ENCODE measurements at places on chromosomes 7 and 10. TPM values are rescaled to one million over a fixed set of nuclear protein-coding genes. Genes with fewer than 3 reads are reported as not detected.

GRCh38 chr10:90865401-90865800 lies 6.4 kb upstream of the RPP30 start:
- DNase-seq: no peak

DNA sequence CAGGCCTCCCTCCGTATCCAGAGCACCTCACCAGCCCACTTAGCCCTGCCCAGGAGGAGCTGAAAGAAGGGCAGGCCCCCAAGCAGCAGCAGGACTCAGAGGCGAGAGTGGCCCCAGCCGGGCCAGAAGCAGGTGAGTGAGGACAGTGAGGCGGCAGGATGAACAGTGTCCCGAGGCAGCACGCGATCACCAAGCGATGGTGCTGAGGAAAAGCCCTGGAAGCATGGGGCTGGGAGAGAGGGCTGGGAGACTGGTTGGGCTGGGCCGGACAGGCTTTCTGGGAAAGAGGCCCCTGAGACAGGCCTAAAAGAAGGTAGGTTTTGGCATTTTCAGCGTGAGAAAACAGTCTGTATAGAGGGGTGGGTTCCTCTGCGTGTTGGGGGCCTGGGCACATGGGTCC lies 16.4 kb downstream of the ZNF783 start:
- no peak for DNase-seq

GRCh38 chr7:102018876-102019275 lies 201.4 kb downstream of the CUX1 start:
- no peak for DNase-seq

GRCh38 chr7:55063633-55064032 lies 44.8 kb downstream of the EGFR start:
- DNase-seq: no peak

- DNase-seq: no peak
Measured at GRCh38 chr10:68727146-68727545, 6.1 kb downstream of the CCAR1 start.

GRCh38 chr10:86824151-86824550 lies 67.7 kb downstream of the BMPR1A start:
- no peak for DNase-seq

DNA sequence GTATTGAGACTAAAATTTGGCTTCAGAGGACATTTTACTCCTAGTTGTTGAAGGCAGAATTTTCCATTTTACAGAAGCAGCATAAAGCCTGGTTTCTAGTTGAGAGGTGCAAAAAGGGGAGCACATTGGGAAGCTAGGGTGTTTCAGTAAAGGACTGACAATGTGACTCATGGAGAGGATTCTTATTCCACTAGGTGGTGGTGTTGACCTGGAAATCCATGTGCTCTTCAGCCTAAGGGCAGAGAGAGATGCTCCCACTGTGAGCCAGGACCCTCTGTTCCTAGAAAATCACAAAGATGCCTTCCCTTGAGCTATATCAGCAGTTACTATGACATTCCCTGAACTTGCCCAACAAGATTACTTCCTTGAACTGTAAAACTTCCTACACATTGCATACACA lies 687.8 kb downstream of the IPMK start:
- no peak for DNase-seq

GRCh38 chr10:75070961-75071428 lies 40.5 kb upstream of the SAMD8 start:
- no peak for DNase-seq

- no peak for DNase-seq
Measured at GRCh38 chr7:2539031-2539911, 16.1 kb downstream of the BRAT1 start.

DNA sequence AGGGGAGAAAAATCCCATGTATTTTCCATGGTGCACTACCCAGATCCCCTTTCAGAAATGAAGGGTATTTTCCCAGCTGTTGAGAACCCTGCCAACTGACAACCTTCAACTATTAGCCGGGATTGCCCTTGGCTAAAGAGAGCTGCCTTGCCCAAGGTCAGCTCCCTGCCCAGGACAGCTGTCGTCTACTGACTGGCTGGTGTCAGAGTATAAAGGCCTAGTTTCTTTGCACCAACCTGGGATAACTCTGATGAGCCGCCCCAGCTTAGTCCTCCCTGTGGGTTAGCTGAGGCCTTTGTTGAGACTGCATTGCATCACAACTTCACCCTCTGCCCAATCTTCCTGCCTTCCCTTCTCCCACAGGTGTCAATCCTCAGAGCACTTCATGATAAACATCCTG lies 147.2 kb upstream of the RHEB start:
- DNase-seq: no peak

DNA sequence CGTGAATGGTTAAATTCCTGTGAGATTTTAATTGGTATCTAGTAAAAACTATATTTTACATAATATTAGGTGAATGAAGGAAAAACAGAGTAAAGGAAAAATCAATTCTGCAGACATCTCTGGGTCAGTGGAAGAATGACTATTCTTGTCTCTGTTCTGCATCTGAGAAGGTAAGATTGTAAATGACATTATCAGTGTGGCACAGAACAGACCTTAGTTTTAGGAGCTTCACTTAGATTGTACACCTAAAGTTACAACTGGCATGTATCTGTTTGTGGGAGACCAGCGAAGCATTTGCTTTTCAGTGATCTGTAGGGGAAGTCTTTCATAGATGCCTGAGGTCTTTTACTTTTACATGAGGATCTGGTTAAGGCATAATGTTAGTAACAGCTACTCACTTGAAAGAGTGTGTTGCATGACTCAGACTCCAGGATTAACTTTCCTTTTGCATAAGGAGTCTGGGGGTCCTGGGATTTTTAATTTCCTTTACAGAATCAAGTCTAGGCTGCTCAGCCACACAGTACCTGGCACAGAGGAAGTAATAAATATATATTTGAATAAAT lies 56.2 kb downstream of the JMJD1C start:
- no peak for DNase-seq

- DNase-seq: no peak
Measured at GRCh38 chr10:30798646-30799185, 169.2 kb upstream of the LYZL2 start.

GRCh38 chr10:112986544-112987190 lies 36.6 kb downstream of the TCF7L2 start:
- DNase-seq: no peak

- DNase-seq: no peak
Measured at GRCh38 chr7:92042056-92042737, 92.1 kb downstream of the CYP51A1 start.

GRCh38 chr7:19177269-19177668 lies 32.0 kb upstream of the FERD3L start:
- no peak for DNase-seq

DNA sequence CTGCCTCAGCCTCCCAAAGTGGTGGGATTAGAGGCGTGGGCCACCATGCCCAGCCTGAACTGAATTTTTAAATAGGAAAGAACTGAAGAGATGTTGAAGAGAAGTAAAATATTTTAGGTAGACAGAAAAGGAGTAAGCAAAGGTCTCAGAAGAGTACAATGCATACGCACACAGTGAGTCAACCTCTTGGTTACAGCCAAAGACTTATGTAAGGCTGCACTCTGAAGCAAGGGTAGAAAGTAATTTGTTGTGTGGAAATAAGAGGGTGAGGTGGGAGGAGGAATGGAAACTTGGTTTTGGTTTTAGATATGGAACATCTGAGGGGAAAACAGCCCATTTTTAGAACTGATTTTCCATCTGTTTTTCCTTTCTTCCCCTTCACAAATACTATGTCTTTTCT lies 17.6 kb downstream of the KRIT1 start:
- no peak for DNase-seq

- DNase-seq: no peak
Measured at GRCh38 chr7:48350515-48350914, 179.3 kb downstream of the ABCA13 start.

DNA sequence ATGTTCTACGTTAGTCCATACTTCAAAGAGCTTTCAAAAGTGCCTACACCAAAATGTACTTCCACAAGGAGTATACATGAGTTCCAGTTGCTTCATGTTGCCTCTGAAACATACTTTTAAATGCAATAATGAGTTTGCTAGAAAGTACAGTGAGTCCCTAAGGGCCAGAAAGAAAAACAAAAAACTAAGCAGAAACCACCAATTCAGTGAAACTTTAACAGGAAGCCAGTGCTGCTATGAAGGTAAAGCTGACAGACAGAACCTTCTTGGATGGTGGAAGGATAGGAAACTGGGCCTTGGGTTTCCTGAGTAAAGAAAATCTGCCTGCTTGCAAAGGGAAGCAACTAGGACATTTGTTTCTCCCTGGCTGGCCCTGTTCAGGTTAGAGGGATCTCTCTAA lies 104.2 kb downstream of the CTTNBP2 start:
- DNase-seq: no peak

The TBXAS1 gene
- total RNA-seq: 65.4 TPM

The PTF1A gene
- not detected for total RNA-seq

The ODAD2 gene
- total RNA-seq: 0.64 TPM

The POLR2J2 gene
- 14.1 TPM for total RNA-seq

The CWF19L1 gene
- total RNA-seq: 16.8 TPM

The KLF14 gene
- not detected for total RNA-seq

The HKDC1 gene
- 9.6 TPM for total RNA-seq

The GRIFIN gene
- total RNA-seq: not detected

The SORBS1 gene
- total RNA-seq: 50.7 TPM

The SEC24C gene
- 71.0 TPM for total RNA-seq

The OPN4 gene
- total RNA-seq: not detected

The NPC1L1 gene
- 0.17 TPM for total RNA-seq

The SLC25A28 gene
- total RNA-seq: 47.4 TPM
